ENCODE measurements at places on chromosomes 1 and 21.

GRCh38 chr1:82143108-82143833 is 342.5 kb downstream of the ADGRL2 start:
- no peak for DNase-seq

DNA sequence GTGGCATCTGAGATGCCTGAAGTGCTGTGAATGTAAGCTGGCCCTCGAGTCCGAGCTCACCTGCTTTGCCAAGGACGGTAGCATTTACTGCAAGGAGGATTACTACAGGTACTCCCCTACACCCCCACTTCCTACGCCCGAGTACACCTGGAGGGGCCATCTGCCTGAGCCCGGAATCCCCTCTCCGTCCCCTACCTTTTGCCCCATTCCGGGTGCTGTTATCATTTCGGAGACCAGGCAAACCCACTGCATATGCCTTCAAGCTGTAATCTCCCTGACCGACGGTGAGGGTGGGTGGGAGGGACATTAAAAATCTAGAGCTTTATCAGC is 2.9 kb downstream of the LHX9 start:
- DNase-seq: no peak

DNA sequence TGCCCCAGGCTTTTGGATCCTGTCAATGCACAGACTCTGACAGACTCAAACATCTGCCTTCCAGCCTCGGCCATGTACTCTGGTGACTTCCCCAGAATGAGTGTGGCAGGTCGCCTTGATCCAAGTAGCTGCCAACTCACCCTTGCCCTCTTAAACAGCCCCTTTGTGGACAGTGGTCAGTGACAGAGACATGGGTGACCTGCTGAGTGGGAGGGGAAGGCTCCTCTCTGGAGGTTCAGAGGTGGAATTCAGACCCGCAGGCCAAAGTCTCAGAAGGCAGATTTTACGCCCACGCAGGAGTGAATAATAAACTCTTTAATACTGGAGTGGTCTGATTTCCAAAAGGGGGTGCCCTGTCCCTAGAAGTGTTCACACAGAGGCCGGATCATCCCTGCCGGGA is 63.5 kb downstream of the TLR5 start:
- DNase-seq: no peak

- DNase-seq: no peak
Observed at GRCh38 chr1:47918257-47918867, 78.8 kb downstream of the TRABD2B start.

DNA sequence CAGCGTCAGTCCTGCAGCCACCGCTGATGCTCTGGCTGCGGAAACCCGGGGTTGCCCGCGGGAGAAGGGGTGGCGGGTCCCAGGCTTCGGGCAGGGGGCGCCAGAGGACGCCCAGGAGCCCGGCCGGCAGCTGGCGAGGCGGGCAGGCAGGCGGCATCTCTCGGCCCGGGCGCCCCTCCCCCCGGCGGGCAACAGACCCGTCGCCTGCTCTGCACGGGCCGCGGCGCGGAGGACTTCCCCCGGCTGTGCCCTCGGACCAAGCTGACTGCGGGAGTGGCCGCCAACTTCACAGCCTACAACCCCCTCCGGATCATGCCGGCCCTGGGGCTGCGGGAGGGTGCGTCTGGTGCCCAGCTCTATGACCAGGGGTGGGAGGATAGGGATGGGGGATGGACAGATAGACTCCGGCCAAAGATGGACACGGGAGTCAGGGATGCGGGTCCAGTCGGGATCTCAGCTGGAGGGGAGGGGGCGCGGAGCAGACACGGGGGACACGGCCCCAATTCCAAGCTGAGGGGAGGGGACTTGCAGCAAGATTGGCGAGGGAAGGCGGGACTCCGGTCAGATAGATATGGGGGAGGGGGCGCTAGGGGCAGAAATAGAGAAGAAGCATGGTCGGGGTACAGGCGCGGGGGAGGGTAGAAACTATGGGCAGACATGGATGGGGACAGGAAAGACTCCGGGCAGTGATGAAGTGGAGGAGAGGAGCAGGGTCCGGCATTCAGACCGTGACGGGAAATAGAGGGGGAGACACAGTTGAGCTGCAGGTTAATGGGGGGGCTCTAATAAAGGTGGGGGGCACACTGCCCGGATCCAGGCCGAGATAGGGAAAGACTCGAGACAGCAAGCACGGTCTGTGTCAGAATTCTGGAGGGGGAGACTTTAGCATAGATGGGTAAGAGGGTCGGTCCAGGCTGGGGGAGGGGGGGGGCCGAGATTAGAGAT is 1.1 kb downstream of the ADGRB2 start:
- DNase-seq: no peak

- DNase-seq: no peak
Observed at GRCh38 chr1:112517231-112517630, 8.5 kb downstream of the WNT2B start.

DNA sequence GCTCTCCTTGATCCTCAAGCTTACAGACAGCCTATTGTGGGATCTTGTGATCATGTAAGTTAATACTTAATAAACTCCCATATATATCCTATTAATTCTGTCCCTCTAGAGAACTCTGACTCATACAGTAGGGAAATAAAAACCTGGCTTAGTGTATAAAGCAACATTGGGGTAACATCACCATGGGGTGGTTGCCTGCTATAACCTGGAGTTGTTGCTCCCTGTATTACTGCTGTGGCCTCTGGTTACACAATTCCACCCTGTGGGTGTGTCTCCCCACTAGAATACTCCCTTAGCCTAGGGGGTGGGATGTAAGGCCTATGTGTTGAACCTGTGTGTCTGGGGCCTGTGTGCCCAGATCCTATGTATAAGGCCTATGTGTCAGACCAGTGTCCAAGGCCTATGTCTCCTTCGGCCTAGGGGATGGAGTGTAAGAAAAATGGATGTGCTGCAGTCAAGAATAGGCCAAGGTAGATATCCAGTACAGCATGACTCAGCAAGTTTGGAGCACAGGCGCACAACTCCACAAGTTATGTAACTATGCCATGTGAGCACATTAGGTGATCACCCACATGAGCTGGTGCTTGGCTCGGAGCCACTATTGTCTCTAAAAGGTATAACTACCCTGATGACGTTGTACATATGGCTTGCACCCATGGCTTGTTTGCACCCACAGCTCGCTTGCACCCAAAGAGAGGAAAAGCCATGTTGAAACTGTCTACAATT is 96.8 kb upstream of the C1orf21 start:
- DNase-seq: no peak

GRCh38 chr1:113133038-113133437 is 60.0 kb downstream of the LRIG2 start:
- DNase-seq: peak; percentile 2

GRCh38 chr1:51969038-51969705 is 21.3 kb downstream of the RAB3B start:
- no peak for DNase-seq

GRCh38 chr1:119204197-119204960 is 63.9 kb upstream of the WARS2 start:
- DNase-seq: no peak

All from stimulated activated CD4-positive, alpha-beta T cell treated with anti-CD3 and anti-CD28 coated beads, Interleukin-1b, Interleukin-23, amount 100 ng/mL, for 24 hours (primary cell).